Breast epithelium (tissue), 4 donors: ENCODE measurements at places on chromosomes 12 and 14. TPM values are rescaled to one million over a fixed set of nuclear protein-coding genes. Genes with fewer than 3 reads are reported as not detected.

GRCh38 chr14:66295386-66295785 is 190.8 kb upstream of the CCDC196 start:
- no peak for DNase-seq

DNA sequence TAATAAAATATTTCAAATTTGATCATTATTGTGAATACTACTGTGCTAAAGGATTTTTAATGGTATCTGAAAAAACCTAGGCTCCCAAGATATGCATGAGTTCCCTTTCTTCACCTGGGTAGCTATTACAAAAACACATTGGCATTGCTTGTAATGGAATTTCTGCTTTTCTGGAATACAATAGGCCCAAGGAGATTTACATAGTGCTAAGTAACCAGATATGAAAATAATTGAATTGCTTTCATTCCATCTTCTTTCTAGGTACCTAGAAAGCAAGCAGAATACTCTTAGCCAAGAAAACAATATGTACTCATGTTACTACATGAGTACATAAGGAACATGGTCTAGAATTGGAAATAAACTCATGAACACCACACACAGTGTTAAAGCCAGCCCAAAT is 291.9 kb downstream of the KCNC2 start:
- no peak for DNase-seq

DNA sequence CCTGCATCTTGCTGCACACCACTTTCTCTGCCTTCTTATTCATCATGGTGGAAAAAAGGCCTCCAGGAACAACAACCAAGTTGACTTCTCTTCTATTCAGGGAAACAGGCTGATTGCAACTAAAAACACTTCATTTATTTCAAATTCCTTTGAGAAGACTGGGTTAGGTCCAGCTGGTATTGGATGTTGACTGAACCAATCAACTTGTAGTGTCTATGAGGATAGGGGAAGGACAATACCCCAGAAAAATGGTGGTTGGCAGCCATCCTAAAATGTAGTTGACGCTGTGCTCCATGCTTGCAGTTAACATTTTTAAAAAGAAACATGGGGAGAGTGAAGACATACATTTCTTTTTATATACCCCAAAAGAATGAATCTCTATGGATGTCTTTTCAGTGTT is 34.4 kb upstream of the CRADD start:
- no peak for DNase-seq

The CIROP gene
- not detected for total RNA-seq

- no peak for DNase-seq
Measured at GRCh38 chr12:62848418-62848817, 86.5 kb downstream of the PPM1H start.

GRCh38 chr14:96299441-96299840 is 43.4 kb downstream of the BDKRB1 start:
- DNase-seq: no peak

The OR8S1 gene
- not detected for total RNA-seq

DNA sequence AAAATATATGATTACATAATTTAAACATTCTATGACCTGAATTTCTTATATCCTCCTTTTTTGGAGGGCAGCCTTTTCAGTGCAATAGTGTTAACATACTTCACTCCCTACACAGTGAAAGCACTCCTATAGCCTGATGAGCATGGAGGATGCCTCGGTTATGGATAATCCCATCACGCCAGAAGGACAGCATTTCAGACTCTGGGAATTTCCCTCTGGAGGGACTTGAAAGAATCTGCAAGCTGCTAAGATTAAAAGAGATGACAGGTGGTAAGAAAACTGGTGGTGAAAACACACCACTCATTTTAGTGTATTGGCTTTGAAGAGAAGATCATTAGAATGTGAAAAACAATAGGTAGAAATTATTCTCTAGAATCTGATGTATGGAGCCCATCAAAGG is 99.3 kb upstream of the LMNTD1 start:
- DNase-seq: no peak

DNA sequence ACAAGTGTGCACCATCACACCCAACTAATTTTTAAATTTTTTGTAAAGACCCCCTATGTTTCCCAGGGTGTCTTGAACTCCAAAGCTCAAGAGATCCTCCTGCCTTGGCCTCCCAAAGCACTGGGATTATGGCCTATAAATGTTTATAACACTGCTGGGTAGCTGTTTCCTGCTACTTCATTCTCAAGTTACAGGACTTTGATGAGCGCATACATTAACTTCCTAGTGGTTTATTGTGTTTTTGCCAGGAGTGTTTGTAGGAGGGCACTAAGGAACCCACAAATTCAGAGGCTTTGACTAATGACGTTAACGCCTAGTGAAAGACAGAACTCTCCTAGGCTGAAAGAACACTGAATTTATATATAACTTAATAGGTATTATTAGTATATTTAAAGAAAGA is 15.2 kb upstream of the NAA30 start:
- DNase-seq: no peak

- no peak for DNase-seq
Measured at GRCh38 chr12:112973818-112974231, 4.5 kb upstream of the OAS2 start.

The TEX22 gene
- total RNA-seq: 0.64 TPM

The GAS2L3 gene
- 5.9 TPM for total RNA-seq

DNA sequence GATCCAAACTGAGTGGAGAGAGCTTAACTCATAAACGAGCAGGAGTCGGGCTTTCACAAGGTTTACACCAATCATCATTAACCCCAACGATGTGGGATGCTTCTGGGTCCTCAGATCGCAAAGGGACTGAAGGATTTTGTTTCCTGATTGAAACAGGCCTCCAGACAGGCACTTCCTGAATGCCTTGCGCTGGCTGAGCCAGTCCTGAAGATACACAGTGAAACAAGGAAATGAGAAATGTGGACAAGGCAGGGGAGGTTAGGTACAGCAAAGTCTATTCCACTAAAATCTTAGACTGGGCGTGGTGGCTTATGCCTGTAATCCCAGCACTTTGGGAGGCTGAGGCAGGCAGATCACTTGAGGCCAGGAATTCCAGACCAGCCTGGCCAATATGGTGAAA is 30.7 kb downstream of the RBM19 start:
- no peak for DNase-seq

DNA sequence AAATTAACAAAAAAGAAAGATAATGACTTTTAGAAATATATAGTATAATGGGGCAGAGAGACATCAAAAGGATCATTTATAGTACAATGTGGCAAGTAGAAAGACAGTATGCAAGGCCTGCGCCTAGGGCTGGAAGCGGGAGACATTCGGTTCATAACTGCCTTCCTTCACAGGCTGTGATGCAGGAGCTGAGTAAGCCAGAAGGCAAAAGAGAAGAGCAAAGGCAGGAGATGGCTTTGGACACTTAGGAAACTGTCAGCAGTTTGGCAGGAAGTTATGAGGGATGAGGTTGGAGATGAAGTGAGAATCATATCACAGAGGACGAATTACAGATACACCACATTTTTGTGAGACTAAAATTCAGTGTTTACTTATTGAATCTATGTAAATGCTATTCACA is 97.8 kb downstream of the EPS8 start:
- DNase-seq: no peak

DNA sequence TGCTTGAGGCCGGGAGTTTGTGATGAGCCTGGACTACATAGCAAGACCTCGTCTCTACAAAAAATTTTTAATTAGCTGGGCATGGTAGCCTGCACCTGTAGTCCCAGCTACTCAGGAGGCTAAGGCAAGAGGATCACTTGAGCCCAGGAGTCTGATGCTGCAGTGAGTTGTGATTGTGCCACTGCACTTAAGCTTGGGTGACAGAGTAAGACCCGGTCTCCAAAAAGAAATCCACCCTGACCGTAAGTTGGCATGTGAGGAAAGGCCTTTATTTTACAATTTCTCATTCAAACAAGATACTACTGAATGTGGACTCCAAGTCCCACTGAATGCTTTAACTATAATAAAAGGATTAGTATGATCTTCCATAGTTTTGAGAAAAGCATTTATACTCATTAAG is 27.3 kb downstream of the PSMA6 start:
- DNase-seq: no peak

- DNase-seq: no peak
Measured at GRCh38 chr12:12893438-12893837, 2.1 kb downstream of the GPRC5A start.

- no peak for DNase-seq
Measured at GRCh38 chr12:132437252-132437932, 52.6 kb upstream of the FBRSL1 start.

GRCh38 chr12:31999692-32000091 is 40.5 kb downstream of the RESF1 start:
- no peak for DNase-seq

The ADSS1 gene
- 7.3 TPM for total RNA-seq

GRCh38 chr12:41264281-41264680 is 76.2 kb downstream of the PDZRN4 start:
- no peak for DNase-seq
